Anterior cingulate cortex (tissue), 58 donors: ENCODE measurements at places on chromosomes 16 and 17.

DNA sequence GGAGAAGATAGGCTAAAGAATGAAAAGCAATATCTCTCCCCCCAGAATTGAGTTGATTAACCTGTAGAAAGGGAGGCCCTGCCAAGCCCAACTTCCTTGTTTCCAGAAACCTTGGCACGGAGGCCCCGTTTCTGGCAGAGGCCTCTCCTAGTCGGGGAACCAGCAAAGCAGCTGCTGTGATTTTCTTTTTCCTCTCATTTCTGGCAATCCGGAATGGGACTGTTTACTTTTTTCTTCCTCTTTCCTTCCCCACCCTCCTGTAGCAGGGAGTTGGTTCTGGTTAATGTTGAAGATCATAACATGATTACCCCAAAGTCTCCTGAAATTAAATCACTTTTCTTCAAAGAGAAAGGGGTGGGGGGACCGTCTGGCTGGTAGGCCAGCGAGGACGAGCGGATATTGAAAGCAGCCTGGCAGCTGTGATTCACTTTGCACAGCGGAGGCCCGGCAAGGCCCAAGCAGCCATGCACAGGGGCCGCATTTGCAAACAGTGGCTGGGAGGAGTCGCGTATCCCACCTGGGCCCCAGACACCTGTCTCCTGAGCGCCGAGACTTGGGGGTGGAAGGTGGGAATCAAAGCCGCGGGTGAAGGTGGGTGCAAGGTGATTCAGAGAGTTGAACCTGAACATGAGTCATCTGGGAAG, 51.5 kb downstream of the NTN1 start:
- DNase-seq, result no peak

DNA sequence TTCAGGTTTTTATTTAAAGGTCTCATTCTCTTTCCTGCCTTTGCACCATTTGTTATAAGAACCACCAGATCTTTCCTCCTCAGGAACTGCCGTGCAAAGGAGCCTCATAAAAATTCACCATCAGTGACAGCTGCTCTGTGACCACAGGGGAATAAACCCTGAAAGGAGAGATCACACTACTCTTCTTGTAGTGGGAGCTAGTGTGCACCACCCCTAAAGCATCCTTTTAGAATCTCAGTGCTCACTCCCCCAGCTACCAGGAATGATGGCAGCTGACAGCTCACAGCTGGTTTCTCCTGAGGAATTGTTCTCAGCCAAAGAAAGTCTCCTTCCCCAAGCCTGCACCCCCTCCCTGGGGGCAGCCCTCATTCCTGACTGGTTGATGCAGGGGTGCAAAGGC, 18.7 kb downstream of the VAT1L start:
- DNase-seq, result no peak

- DNase-seq, result no peak
Observed at GRCh38 chr17:80491478-80492342, 15.3 kb upstream of the NPTX1 start.

DNA sequence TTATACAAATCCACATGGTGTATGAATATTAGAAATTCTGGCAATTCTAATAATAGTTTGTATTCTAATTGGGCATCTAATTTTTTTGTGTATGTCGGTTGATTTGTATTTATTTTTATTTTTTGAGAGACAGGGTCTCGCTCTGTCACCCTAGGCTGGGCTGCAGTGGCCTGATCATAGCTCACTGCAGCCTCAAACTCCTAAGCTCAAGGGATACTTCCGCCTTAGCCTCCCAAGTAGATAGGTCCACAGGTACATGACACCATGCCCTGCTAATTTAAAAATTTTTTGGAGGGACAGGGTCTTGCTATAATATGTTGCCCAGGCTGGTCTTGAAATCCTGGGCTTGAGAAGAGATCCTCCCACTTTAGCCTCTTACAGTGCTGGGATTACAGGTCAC, 104.6 kb downstream of the TRIM37 start:
- DNase-seq, result no peak

DNA sequence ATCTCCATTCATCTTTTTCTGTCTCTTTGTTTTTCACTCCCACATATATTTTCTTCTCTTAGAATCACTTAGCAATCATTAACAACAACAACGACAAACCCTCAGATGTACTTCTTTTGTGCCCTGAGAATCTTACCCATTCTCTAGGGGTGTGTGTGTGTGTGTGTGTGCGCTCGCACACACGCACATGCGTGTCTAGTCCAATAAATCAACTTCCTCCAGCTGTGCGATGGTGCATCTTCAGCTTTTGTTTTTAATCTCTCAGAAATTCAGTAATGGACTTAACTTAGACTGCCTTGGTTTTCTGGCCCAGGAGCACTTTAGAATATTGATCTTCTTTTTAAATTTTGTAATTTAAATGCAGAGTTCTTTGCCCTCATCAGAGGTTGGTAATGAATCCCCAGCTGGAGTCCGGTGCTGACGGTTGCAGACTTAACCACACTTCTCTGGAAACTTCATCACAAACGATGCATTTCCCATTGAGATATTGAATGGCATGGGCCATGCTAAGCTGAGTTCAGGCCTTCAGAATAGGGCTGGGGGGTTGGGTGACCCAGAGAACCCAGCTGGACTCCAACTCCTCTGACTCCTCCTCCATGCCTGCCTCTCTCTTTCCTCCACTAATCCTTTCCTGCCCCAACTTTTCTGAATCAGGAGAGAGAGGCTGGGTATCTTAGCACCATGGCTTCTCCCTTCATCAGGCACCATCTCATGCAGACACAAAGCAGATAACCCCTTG, 193.9 kb downstream of the ZNF18 start:
- no peak for DNase-seq

DNA sequence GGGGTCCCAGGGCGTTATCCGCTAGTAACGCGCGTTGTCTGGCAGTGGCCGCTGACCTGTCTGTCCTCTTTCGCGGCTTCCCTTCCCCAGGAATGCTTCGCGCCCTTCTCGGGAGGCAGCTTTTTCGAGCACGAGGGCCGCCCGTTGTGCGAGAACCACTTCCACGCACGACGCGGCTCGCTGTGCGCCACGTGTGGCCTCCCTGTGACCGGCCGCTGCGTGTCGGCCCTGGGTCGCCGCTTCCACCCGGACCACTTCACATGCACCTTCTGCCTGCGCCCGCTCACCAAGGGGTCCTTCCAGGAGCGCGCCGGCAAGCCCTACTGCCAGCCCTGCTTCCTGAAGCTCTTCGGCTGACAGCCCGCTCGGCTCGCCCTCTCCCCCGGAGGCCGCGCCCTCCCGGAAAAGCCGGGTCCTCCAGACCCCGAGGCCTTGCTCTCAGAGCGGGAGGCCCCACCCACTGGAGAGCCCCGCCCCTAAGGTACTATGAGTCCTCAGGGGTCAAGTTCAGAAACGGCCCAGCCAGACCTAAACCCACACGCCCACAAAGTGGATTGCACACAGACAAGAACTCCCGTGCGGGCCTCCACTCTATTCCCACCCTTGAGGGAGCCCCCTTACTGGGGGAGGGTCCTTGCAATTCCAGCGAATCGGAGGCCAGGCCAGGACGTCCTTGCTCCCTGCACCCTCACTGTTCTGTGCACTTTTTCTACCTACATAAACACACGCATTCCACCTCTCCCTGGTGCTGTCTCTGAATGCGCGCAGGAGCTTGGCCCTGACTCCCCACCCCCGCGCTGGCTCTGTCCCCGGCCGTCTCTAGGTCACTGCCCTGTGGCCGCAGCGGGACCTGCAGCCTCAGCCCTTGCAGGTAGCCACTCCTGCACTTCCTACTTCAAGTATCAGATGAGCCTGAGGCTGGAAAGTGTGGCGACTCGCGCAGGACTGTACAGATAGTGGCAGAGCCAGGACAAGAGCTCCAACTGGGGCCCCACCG, 5.4 kb upstream of the SLC5A2 start:
- DNase-seq, result no peak

DNA sequence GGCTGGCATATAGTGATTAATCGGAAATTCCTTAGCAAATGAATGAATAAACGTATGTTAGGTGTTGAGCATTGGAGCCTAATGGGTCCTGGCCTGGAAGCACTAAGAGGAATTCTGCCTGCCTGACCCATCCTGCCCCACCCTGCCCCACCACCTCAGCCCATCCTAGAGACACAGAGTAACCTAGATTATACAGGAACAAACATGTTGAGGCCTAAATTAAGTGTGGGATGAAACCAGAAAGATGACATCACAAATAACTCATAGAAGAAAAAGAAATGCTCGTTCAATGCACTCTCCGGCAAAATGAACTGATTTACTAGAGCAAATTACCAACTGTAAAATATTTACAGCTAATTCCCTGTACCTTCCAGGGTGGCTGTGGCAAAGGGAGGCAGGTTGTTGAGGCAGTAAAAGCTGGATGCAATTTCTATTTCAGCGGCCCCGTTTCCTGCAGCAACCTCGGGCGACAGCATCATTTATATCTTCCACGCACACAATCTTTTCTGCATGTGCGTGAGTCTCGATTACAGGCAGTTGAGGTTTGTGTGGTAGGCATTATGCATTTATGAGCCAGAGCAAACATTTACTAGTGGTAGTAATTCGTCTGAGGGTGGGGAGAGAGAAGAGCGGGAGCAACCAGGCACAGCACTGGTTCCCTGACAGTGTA, 417.2 kb downstream of the HS3ST4 start:
- DNase-seq, result no peak
